ENCODE measurements at places on chromosomes 6 and 20.

- peak; percentile 22 for DNase-seq
These were observed 20.6 kb upstream of the SGK2 start for GRCh38 chr20:43537921-43538877.

DNA sequence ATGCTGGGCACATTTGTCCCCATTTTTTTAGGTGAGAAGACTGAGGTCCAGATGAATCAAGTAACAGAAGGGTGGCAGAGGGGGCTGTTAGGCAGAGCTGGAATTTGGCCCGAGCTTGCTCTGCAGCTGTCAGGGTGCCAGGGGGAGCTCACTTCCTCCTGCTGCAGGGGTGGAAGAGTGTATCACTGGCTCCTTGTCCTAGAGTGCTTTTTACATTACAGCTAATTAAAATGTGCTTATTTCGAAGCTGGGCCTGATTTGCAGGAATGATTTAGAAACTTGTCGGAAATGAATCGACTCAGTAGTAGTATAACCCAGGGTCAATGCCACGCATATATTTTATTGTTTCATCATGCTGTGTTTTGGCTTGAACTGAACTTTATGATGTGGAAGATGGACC is 11.1 kb downstream of the TOX2 start:
- no peak for DNase-seq

DNA sequence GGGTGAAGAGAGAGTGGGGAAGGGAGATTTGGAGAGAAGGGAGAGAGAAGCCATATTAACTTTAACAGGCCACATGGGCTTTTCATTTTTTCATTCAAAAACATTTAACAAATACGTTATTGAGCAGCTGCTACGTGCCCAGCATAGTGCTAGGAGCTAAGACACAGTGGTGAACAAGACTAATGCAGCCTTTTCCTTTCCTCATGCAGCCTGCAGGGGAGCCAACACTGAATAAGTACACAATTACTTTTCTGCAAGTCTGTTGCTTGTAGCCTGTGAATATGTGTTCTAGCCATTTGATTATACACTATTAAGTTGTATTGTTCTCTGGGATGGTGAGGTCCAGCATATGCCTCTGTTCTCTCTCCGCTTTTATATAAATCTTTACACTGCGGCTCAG is 1.9 kb upstream of the BLOC1S5 start:
- no peak for DNase-seq

DNA sequence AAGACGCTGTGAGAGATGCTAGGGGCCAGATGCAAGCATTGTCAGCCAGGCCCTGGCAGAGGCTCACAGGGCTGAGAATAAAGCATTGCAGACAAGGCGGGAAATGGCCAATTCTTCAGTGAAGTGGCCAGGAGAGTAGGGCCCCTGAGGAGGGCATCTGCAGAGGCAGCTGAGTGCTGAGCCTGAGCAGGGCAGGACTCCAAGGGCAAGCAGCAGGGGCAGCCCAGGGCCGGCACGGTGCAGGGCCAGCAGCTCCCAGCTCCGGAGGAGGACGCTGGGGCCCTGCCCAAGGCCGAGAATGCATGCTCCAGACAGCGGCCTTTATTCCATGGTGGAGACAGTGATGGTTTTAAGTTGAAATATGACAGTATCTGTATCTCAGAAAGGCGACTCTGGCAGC is 305.5 kb downstream of the FOXC1 start:
- DNase-seq = no peak

- DNase-seq = no peak
These were observed 164.7 kb upstream of the RIMS1 start for GRCh38 chr6:71721642-71722041.

DNA sequence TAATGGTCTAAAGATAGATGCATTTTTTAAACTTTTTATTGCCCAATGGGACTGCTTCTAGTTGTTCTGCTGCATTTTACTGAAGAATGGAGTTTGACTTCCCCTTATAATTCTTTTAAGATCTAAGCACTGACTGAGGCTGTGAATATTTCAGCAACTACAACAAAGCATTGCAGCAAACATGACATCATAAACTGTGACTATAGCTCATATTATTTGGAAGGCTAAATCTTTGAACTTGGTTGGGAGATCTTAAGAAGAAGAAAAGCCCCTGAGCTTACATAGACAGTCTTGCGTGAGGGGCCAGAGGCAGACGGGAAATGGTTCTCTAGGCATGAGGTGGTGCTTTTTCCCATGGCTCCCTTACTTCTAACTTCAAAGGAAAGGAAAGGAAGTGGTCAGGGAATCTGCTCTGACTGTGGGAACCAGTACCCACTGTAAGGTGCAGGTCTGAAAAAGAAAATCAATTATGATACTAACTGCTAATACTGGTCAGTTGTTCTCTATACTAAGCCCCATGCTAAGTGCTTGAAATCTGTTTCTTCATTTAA is 14.8 kb downstream of the HEY2 start:
- no peak for DNase-seq

DNA sequence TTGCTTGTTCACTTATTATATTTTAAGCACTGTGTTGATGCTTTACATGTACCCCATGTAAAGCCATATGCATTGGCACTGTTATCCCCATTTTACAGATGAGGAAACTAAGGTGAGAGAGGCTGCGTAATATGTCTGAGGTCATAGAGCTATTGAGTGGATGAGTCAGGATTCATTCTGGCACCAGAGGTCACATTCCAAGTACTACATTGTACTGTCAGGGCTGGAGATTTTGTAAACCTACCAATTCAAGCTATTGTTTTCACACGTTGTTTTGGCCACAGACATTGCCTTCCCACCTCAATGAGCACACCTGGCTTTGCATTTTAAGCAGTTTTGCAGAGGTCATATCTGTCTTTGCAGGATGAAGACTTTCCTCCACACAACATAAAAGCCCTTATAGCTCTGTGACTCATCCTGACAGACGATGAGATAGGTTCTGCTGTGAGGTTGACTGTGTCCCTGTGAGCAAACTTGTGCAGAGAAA is 33.2 kb downstream of the ANKS1A start:
- DNase-seq = no peak

GRCh38 chr20:48818481-48818987 is 9.3 kb downstream of the PREX1 start:
- DNase-seq = peak; percentile 72

DNA sequence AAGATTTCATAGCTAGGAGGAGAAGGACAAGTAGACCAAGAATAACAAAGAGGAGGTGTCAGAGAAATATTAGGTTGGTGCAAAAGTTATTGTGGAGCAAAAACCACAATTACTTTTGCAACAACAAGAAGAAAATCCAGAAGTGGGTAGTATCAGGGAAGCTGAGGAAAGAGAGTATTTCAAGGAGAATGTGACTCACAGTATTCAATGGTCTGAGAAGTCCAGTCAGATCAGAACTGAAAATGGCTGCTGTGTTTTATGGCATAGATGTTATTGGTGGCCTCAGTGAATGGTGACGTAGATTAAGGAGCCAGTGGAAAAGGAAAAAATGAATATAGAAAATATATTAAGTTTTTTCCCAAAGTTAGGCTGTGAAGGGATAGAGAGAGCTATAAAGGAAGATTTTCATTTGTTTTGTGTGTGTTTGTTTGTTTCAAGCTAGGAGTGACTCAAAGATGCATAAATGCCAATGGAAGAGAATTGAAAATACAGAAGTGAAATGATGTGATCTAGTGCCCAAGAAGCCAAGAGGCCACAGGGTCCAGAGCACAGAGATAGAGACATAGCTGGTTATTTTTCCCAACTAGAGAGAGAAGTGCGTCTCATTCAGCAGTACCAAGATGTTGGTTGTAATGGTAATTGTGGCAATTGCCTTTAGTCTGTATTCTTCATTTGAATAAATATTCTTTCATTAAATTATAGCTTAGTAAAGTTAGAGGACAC is 112.8 kb downstream of the ADTRP start:
- DNase-seq = no peak

- no peak for DNase-seq
These were observed 59.7 kb downstream of the PHACTR1 start for GRCh38 chr6:12776291-12776690.

DNA sequence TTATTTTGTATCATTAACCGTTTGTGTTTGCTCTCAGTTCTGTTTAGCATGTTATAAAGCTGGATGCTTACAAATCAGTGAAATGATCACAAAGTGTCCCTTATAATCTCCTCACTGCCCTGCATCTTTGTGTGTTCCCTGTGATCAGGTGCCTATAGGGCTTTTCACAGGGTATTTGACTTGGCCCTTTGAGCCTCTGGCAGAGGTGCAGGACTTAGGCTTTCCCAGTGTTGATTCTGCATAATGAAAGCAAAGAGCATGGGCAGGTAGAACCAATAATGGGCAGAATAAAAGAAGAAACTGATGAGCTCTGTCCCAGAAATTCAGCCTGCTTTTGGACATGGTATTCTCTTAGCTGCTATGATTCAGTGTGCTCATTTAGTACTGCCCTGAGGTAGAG is 16.9 kb upstream of the PBOV1 start:
- DNase-seq = no peak

DNA sequence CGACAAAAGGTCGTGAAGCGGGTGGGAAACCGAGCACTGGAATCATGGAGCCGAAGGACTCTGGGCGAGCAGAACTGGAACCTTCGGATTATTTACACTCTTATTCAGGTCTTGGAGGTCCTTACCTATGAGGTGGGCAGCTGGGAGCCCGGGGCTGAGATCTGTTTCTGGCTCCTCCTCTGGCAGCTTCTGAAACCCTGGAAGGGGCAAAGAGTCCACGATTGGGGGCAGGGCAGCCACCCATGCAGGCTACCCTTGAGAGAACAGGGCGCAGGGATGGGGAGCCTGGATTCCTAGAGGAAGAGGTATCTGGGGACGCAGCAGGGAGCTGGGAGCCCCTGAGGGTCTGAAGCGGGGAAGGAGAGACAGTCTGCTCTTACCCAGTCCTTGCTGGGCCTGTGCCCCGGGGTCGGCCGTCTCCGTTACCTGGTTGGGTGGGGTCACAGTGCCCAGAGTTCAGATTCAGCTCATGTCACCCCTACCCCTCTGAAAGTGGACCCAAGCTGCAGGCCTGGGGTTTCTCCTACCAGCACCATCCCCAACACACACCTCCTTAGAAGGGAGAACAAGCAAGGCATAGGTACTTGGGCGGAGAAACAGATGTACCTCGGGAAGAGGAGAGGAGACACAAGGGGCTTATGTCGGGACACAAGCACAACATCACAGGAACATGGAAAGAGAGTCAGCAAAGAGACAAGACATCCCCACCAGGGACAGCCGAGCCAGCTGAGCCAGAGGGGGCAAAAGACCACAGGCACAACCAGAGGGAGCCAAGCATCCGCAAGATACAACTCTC is 592 bp downstream of the LTB start:
- DNase-seq = no peak

DNA sequence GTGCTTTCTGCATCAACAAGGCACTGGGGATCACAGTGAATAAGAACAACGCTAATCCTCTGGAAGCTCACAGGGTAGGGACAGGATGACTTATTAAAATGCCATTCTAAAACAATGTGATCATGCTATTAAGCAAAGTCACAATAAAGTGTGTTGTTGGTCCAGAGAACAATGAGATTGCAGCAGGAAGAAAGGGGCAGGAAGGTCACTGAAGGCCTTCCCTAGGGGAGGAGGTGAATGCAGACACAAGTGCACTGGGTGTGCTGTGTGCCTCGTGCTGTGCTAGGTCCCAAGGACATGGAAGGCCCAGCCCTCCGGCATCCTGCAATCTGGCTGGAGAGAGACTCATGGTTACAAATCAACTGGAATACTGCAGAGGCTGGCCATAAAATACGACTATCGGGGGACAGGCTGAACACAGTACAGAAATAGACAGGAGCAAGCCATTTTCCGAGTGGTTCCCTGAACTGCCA is 55.7 kb downstream of the LYRM4 start:
- no peak for DNase-seq

DNA sequence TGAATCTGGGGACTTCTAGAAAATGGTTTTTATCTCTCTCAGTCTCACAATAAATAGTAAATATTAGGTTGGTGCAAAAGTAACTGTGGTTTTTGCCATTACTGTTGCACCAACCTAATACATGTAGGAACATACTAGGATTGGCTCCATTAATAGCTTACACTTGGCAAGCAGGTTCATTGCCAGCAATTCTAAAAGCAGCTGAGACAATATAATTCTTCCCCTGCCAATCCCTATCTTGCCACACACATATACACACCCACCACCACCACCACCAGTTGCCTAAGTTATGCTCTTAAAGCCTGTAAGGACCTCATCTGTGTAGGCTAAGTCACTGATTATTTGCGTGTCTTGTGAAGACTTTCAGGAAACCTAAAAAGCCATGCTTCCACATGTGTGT is 145.1 kb downstream of the KIF16B start:
- DNase-seq = no peak

DNA sequence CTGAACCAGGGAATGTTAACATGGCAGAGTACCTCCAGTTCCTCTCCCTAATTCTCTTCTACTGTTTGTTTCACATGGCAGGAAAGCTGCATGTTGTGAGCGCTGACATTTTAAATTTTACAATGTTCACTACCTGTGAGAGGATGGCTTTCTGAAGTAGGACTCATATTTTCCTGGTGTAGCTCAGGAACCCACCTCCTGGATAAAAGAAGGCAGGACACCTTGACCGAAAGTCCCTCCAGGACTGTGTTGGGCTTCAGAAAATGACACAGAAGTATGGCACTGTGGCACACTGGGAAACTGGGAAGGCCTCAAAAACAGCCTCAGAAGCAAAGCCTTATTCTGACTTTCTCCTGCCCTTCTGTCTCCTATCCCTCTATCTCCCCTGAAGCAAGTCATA is 33.3 kb downstream of the PTPRK start:
- no peak for DNase-seq

GRCh38 chr6:129733290-129733689 is 23.3 kb upstream of the ARHGAP18 start:
- no peak for DNase-seq

DNA sequence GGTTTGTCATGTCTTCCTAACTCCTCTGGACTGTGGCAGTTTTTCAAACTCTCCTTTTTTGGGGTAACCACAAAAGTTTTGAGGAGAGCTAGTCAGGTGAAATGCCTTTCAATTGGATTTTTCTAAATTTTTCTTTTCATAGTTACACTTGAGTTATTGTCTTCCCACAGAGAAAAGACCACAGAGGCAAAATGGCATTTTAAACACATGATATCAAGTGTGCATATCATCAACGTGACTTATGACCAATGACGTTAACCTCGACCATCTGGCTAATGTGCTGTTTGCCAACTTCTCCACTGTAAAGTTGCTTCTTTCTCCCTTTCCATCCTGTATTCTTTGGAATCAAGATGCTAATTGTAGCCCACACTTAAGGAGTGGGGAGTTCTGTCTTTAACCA is 41.3 kb upstream of the SNAP25 start:
- no peak for DNase-seq

GRCh38 chr6:37946057-37946456 is 126.5 kb downstream of the ZFAND3 start:
- no peak for DNase-seq

GRCh38 chr6:15491255-15491985 is 171.4 kb downstream of the DTNBP1 start:
- DNase-seq = peak; percentile 61

DNA sequence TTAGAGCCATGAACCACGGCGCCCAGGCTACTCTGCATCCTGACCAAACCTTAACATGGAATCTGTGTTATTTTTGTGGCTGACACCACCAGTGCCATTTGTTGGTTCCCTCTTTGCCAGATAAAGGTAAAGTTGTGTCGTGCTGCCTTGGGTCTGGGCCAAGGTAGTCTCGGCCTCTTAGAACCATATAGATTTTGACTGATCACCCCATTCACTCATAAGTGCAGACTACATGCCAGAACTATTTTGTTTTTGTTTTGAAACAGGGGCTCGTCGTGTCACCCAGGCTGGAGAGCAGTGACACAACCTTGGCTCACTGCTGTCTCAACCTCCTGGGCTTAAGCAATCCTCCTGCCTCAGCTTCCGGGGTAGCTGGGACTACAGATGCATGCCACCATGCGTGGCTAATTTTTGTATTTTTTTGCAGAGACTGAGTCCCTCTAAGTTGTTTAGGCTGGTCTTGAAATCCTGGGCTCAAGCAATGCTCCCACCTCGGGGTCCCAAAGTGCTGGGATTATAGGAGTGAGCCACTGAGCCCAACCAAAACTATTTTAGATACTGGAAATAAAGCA is 19.2 kb upstream of the RIPOR3 start:
- no peak for DNase-seq

Data from CD4-positive, alpha-beta memory T cell (primary cell).